ENCODE measurements at places on chromosomes 11 and 22. TPM values are rescaled to one million over a fixed set of nuclear protein-coding genes. Genes with fewer than 3 reads are reported as not detected.
A peak's percentile ranks its signal among the peaks of the same experiment; 100 is the strongest.

GRCh38 chr22:28477556-28477955, 202.1 kb downstream of the TTC28 start:
- no peak for DNase-seq

DNA sequence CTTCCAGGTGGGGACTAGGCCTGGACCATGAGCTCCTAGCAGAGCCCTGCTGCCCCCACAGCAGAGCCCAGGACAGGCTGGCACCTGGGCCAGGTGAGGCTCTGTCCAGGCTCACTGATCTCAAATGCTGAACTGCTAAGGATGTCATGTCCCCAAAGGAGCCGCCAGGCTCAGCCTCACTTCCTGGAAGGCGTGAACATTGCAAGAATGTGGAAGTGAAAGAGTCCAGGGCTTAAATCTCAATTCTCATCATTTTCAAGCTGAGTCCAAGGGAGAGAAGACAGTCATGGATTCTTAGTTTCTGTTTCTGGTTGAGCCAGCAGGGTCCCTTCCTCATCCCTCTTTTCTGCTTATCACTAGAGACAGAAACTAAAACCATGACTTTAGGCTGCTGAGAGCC, 5.0 kb downstream of the ASCL2 start:
- DNase-seq: no peak

The H19 gene
- total RNA-seq: 10.8 TPM

DNA sequence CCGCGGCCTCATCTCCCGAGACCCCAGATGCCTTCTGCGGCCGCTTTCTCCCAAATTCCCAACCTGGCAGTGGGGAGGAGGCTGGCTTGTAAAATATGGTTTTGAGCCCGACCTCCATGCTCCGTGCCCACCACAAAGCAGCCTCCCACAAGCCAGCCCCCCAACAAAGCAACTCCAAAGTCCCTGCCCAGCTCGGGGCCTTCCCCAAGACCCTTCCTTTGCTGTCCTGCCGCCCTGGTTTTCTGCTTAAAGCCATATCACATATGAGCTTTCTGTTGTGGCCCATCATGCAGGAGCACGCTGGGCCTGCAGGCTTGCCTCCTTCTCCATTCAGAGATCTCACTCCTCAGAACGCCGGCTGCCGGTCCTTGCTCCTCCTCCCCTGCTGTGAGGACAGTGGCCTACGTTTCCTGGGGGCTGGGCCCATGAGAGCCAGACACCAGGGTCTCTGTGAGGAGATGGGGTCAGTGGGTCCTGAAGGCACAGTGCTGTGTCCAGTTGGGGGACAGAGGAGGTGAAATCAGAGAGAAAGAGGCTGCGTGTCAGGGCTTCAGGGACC, 680.0 kb downstream of the BRD1 start:
- no peak for DNase-seq

The BEST1 gene
- 1.2 TPM for total RNA-seq

The A4GALT gene
- total RNA-seq: 0.31 TPM

DNA sequence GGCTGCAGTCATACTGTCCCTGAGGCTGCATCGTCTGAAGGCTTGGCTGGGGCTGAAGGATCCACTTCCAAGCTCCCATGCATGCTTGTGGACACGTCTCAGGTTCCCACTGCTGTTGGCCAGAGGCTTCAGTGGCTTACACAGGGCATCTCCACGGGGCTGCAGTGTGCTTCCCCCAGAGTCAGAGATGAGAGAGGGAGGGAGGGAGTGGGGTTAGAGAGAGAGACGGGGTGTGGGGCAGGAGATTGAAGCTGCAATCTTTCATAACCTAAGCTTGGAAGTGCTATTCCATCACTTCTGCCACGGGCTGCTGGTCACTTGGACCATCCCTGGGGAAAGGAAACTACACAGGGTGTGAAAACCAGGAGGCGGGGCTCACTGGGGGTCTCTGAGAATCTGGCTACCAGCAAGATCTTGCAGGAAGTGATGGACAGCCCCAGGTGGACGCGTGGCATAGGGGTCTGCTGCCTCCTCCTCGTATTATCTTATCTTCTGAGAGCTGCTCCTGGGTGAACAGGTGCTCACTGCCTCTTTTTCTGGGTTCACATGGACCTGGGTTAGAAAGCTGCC, 63.0 kb upstream of the MYEOV start:
- no peak for DNase-seq

The CFAP300 gene
- total RNA-seq: 4.8 TPM

GRCh38 chr11:21582791-21583190, 610.1 kb upstream of the ANO5 start:
- DNase-seq: peak; percentile 19

GRCh38 chr22:29524442-29525191, 28.9 kb downstream of the THOC5 start:
- no peak for DNase-seq

GRCh38 chr11:2135018-2135569, 4.1 kb downstream of the IGF2 start:
- no peak for DNase-seq

The TMEM132A gene
- 104 TPM for total RNA-seq

DNA sequence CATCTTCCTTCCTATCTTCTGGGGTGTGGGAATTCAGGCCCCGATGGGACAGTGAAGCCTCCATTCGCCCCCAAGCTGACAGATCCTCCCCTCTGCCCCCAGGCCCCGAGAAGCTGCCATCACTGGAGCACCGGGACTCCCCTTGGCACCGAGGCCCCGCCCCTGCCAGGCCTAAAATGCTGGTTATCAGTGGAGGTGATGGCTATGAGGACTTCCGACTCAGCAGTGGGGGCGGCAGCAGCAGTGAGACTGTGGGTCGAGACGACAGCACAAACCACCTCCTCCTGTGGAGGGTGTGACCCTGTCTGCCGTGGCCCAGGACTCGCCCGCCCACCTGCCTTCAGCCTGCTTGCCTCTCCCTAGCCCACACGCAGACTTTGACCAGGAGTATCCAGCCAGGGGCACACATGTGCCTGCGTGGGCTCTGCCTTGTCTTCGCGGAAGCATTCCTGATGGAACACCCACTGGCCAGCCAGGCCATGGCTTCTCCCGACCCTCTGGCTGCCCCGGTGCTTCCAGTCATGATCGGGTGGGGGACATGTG, 8.6 kb upstream of the RELT start:
- no peak for DNase-seq

The CCDC15 gene
- 2.5 TPM for total RNA-seq

The SLC22A6 gene
- total RNA-seq: 8.4 TPM

The SCGB1C1 gene
- not detected for total RNA-seq

The MYBPC3 gene
- not detected for total RNA-seq

The ALG8 gene
- total RNA-seq: 55.2 TPM

The GAS2 gene
- total RNA-seq: 13.4 TPM

The DDIAS gene
- 2.2 TPM for total RNA-seq

DNA sequence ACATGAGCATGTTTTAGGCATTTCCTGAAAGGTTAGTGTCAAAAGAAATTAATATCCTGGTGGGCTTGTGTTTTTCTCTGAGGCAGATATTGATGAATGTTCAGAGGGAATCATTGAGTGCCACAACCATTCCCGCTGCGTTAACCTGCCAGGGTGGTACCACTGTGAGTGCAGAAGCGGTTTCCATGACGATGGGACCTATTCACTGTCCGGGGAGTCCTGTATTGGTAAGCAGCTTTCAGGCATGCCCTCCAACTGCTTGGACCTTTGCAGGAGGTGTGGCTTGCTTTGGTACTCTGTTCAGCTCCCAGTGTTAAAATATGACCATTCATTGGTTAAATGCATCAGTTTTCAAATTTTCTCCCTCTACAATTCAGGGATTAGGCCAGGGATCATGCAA, 658.6 kb upstream of the ANO5 start:
- no peak for DNase-seq

DNA sequence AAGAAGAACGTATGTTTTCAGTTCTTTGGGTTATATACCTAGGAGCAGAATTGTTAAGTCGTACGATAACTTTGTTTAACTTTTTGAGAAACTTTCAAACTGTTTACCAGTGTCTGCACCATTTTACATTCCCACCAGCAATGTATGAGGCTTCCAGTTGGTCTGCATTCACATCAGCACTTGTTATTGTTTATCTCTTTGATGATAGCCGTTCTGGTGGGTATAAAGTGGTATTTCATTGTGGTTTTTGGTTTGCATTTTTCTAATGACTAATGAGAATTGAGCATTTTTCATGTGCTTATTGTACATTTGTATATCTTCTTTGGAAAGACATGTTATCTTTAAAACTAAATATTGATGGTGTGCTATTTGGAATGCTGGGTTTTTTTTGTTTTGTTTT, 59.8 kb downstream of the KDM2A start:
- no peak for DNase-seq

- DNase-seq: no peak
Measured at GRCh38 chr11:15412054-15412453, 297.3 kb downstream of the INSC start.

DNA sequence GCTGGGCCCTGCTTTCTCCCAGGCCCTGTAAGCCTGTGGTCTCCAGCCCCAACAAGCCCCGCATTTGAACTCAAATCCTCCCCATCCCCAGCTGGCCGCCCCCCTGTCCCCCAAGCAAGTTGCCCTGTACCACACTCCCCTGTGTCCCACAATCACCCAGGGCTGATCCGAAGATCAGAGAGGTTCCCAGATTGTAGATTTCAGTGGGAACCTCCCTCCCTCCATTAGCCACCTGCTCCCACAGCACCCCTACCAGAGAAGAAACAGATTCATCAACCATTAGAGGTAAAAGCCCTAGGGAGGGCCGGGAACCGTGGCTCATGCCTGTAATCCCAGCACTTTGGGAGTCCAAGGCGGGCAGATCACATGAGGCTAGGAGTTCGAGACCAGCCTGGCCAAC, 107.5 kb downstream of the FEZ1 start:
- DNase-seq: no peak

DNA sequence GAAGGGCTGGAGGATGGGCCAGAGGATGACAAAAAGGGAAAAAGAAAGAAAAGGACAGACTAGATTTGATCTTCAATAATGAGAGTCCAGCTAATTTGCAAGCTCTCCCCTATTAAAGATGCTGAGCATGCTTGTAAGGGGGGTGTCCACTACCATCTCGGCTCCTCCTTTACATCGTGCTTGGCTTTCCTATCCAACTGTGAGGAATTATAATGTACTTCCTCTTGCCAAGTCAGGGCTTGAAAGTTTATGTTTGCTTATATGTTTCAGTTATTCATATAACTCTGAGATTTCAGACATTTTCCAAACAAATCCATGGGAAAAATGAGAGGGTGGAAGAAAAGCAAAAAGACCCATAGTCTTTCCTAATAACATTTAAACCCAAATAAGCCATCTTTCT, 387.1 kb downstream of the METTL15 start:
- DNase-seq: no peak

- DNase-seq: no peak
Measured at GRCh38 chr11:111520560-111520959, 6.0 kb downstream of the HOATZ start.

GRCh38 chr22:17997456-17997855, 26.9 kb downstream of the MICAL3 start:
- no peak for DNase-seq

DNA sequence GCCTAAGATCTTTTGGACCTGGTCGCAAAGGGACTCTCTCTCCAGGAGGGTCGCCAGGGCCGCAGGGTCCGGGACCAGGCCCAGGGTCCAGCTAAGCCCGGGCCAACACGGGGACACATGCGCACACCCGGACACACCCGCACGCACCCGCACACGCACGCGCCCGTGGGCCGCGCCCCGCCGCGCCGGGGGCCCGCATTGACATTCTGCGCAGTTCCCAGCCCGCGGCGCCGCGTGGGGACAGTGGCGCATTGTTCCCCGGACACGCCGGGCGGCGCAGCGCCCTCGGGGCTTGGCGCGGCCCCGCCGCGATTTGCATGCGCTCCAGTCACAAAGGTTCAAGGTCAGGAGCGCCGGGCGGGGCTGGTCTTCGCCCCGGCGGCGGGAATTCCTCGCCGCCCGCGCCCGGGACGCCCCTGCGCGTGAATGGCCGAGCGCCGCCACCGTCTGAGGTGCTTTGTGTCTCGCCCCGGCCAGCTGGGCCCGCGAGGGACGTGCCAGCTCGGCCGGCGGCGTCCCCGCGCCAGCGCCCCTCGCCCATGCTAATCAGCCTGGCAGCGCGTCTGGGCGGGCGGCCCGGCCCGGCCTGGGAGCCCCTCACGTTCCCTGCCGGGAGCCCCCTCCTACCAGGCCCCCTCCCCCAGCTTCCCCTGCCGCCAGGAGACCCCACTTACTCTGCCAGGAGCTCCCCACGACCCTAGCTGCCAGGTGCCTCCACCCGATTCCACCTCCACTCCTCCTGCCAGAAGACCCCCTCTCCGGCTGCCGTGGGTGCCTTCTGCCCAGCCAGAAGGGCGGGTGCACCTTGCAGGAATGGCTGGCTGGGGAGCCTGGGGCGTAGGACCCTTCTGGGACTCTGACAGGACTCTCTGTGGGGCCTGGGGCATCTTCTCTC, 50.5 kb upstream of the WNT7B start:
- peak; percentile 59 for DNase-seq

The VPS26B gene
- 61.9 TPM for total RNA-seq

DNA sequence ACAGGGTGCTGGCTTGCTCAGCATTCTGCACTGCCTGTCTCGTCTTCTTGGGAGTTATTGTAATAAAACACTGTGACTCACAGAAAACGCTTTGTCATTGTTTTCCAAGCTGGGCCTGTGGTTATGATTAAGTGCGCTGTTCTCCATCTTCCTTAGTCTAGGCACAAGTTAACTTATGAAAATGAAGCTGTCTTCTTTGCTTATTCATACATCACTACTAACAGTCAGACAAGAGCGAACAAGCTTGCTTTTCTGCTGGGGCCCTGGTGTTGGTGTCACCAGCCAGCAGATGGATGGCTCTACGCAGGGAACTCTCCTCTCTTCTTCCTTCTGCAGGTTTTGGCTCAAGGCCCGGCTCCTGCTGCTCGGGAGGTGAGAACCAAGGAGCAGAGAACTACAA, 380.1 kb upstream of the SYN3 start:
- DNase-seq: peak; percentile 49

The SAA2 gene
- 0.31 TPM for total RNA-seq

DNA sequence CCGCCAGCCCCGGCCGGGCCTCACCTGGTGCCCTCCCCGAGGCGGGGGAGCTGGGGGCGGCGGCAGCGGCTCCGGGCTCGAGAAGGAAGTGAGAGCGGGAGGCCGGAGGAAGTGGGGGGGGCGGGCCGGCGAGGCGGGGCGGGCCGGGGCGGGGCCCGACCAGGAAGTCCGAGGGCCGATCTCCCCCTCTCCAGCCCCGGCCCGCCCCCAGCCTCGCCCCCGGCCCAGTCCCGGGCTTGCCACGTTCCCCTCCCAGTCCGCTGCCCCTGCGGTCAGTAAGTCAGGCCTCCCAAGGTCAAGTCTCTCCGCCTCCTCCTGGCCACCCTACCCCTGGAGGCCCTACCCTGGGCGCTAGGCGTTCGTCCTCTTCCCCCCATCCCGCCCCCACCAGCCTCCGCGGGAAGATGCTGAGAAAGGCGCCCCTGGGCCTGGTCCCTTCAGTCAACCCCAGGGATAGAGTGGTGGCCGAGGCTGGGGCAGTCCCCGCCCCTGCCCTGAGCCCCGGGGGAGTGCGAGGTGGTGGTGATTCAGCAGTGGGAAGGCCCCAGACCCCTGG, at the start of gene RHOG:
RHOG (minus strand) TSS at position 90 of the 556 bp plus-strand sequence. CDS start 12,821 bp downstream, outside the sequence.
- peak; percentile 73 for DNase-seq
